ENCODE measurements at places on chromosomes 12 and 14. TPM values are rescaled to one million over a fixed set of nuclear protein-coding genes. Genes with fewer than 3 reads are reported as not detected.
A peak's percentile ranks its signal among the peaks of the same experiment; 100 is the strongest.

LYZ gene
- not detected for total RNA-seq

DNA sequence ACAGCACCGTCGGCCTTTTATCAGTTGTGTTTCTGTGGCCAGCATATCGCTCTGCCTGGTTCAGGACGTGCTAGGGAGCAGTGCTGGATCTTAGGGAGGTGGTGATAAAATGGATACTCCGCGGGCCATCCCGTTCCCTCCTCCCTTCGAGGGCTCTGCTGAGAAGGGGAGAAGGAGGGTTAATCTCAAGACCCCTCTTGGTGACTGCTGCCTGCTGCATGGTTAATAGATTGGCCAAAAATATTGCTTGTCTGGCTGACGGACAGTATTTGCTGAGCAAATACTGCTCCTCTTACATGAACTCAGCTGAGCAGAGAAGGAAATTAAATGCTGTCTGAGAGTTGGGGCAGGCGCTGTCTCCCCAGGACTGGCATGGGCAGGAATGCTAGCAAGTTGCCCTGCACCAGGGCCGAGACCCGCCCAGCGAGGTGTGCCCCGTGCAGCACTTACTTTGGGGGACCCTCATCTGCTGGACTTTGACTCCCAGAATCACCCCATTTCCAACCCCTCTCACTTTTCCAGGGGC is 1.2 kb downstream of the FBRSL1 start:
- peaks cover 1% of the 10 kb centered on the region for H3K27me3 ChIP-seq
- H3K4me1 ChIP-seq, result peaks cover 45% of the 10 kb centered on the region
- H3K27ac ChIP-seq, result peak overlapping the region; percentile 58

- no peaks in the 10 kb centered on the region for H3K27me3 ChIP-seq
- no peak for DNase-seq
- no peak overlapping the region for H3K4me3 ChIP-seq
These were observed 14.3 kb downstream of the MAP3K12 start for GRCh38 chr12:53484686-53485575.

CLMN gene
- total RNA-seq, result 0.80 TPM

FSCB gene
- not detected for total RNA-seq

- H3K4me1 ChIP-seq, result no peaks in the 10 kb centered on the region
- H3K4me3 ChIP-seq, result no peak overlapping the region
- H3K27me3 ChIP-seq, result peaks cover 2% of the 10 kb centered on the region
- DNase-seq, result no peak
These were observed 297.3 kb upstream of the FAR2 start for GRCh38 chr12:28851781-28852180.

- H3K4me1 ChIP-seq, result no peaks in the 10 kb centered on the region
- DNase-seq, result no peak
- no peaks in the 10 kb centered on the region for H3K27me3 ChIP-seq
- no peak overlapping the region for H3K27ac ChIP-seq
These were observed 268.3 kb downstream of the TMTC2 start for GRCh38 chr12:82955043-82955442.

DNA sequence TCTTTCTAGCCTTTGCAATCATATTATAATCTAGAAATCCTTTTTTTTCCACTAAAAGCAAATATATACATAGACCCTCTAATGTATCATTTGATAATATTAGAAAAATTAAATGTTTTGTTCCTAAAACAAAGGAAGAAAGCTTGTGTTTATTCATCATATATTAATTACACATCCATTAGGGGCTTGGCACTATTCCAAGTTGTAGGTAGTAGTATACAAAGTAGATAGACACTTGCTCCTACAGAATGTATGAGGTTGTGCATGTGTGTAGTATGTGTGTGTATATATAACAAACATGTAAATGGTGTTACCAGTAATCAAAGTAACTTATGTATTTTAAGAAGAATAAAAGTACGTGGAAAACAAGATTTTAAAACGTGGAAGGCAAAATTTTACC is 15.0 kb upstream of the KCNMB4 start:
- H3K27me3 ChIP-seq, result no peaks in the 10 kb centered on the region
- no peak overlapping the region for H3K4me3 ChIP-seq
- peaks cover 19% of the 10 kb centered on the region for H3K36me3 ChIP-seq
- H3K27ac ChIP-seq, result no peak overlapping the region

SERPINA12 gene
- not detected for total RNA-seq

GRCh38 chr14:50659327-50659974 is 8.7 kb downstream of the SAV1 start:
- H3K27me3 ChIP-seq, result no peaks in the 10 kb centered on the region
- DNase-seq, result no peak
- H3K27ac ChIP-seq, result no peak overlapping the region
- peaks cover 7% of the 10 kb centered on the region for H3K36me3 ChIP-seq
- no peaks in the 10 kb centered on the region for H3K4me1 ChIP-seq

SLC5A8 gene
- total RNA-seq, result not detected

- DNase-seq, result no peak
- H3K4me3 ChIP-seq, result no peak overlapping the region
- H3K36me3 ChIP-seq, result no peaks in the 10 kb centered on the region
- no peak overlapping the region for H3K27ac ChIP-seq
These were observed 185.8 kb downstream of the EGLN3 start for GRCh38 chr14:33764876-33765650.

- no peak overlapping the region for H3K4me3 ChIP-seq
- H3K27me3 ChIP-seq, result no peaks in the 10 kb centered on the region
- no peak for DNase-seq
- H3K27ac ChIP-seq, result no peak overlapping the region
- no peaks in the 10 kb centered on the region for H3K4me1 ChIP-seq
- no peaks in the 10 kb centered on the region for H3K36me3 ChIP-seq
These were observed 147.0 kb upstream of the SYT10 start for GRCh38 chr12:33586576-33586975.

DNA sequence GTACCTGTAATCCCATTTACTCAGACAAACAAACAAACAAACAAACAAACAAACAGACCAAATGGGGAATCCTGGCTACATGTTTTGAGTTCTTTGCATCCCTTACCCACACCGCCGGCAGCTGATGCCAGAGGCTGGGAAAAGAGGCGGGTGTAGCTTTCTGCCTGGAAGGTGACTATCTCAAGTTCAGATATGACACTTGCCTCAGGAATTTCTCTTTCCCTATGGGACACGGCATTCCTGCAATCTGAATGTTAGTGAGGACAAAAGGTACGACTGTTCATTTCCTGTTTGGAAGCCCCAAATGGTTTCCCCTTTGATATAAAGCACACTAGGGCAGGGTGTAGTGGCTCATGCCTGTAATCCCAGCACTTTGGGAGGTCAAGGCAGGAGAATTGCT is 2.9 kb downstream of the MYL2 start:
- H3K4me1 ChIP-seq, result no peaks in the 10 kb centered on the region
- H3K27me3 ChIP-seq, result peaks cover 7% of the 10 kb centered on the region
- DNase-seq, result no peak
- no peak overlapping the region for H3K27ac ChIP-seq

- H3K27me3 ChIP-seq, result peaks cover 2% of the 10 kb centered on the region
- DNase-seq, result no peak
- no peaks in the 10 kb centered on the region for H3K4me1 ChIP-seq
- H3K27ac ChIP-seq, result no peak overlapping the region
- no peak overlapping the region for H3K4me3 ChIP-seq
- H3K36me3 ChIP-seq, result no peaks in the 10 kb centered on the region
These were observed 83.0 kb downstream of the LRRC9 start for GRCh38 chr14:60002819-60003492.

DNA sequence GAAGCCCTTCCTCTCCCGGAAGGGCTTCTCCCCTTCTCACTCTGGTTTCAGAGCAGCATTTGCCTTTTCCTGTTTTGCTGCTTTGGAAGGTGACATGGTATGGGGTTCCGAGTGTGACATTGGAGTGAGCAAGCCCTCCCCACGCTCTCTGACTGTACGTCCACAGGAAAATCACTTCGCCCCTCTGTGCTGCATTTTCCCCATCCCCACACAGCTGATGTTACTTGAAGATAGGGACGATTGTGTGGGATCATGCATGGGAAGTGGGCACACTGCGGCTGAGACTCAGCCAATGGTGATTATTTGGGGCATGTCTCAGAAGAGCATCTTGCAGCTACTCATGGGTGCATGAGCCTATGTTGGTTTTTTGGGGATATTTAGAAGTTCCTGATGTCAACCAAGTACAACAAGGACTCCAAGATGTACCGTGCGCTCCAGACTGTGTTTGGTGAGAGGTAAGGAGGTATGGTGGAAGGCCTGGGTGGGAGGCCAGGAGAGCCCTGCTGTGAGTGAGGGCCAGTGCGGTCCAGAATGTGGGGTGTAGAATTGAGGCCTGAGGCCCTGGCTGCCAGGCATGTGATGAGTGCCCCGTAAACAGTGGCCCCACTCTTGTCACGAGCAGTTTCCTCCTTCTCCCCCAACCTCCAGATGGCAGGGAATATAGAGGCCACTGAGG is 15.1 kb downstream of the CYP46A1 start:
- no peaks in the 10 kb centered on the region for H3K4me1 ChIP-seq
- no peak overlapping the region for H3K27ac ChIP-seq
- DNase-seq, result no peak
- no peaks in the 10 kb centered on the region for H3K36me3 ChIP-seq

RAD51AP1 gene
- total RNA-seq, result 34.1 TPM

DNA sequence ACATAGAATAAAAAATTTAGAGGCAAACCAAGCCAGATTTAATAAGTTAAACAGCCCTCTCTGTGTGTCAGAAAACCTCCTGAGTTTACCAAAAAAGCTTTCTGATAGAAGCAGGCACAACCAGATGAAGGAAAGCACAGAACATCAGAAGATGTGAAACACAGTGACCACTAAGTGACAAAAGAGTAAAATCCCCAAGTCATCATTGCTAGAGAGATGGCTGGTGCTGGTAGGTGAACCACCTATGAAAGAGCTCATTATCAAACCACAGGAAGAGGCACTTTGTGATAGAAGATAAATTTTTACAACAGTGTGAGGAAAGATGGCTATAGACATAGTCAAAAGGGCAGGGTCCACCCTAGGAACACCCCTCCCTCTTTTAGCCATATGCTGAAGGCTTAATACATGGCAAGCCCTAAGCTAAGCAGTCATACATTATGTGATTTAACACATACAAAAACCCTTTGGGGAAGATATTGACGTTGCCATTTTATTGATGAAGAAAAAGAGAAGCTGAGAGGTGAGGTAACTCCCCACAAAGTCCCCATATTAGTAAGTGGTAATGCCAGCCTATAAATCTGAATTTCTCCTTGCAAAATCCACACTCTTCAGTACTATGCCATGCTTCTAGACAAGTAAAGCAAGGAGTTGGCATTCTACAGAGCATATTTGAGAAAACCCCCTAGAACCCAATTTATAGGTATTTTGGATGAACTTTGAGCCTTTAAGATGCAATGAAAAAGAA is 449.9 kb downstream of the LRIG3 start:
- no peak for DNase-seq
- no peak overlapping the region for H3K27ac ChIP-seq
- no peaks in the 10 kb centered on the region for H3K36me3 ChIP-seq
- H3K27me3 ChIP-seq, result peaks cover 2% of the 10 kb centered on the region

- H3K4me1 ChIP-seq, result peaks cover 51% of the 10 kb centered on the region
- peaks cover 19% of the 10 kb centered on the region for H3K36me3 ChIP-seq
- no peak overlapping the region for H3K27ac ChIP-seq
These were observed 49.3 kb downstream of the FOXN3 start for GRCh38 chr14:89367779-89368120.

DNA sequence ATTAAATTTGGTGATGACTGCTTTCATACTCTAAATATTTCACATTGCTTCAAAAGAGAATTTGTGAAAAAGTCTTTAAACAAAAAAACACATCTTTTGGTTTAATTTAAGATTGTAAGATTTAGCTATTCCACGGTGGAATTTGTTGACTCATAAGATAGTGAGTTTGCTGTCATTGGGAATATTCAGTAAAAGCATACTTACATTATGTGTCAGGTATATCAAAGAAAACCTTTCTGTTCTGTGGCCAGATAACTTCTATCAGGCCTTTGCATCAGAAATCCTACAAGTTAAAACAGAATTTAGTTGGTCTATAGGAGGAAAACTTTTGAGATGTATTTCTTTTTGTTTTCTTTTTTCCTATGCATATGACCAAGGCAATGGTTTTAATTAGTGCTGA is 148.8 kb upstream of the E2F7 start:
- H3K27me3 ChIP-seq, result no peaks in the 10 kb centered on the region
- no peak overlapping the region for H3K4me3 ChIP-seq
- no peaks in the 10 kb centered on the region for H3K4me1 ChIP-seq
- DNase-seq, result no peak
- H3K36me3 ChIP-seq, result no peaks in the 10 kb centered on the region

- peaks cover 6% of the 10 kb centered on the region for H3K36me3 ChIP-seq
- no peak overlapping the region for H3K4me3 ChIP-seq
- peaks cover 20% of the 10 kb centered on the region for H3K4me1 ChIP-seq
- peaks cover 3% of the 10 kb centered on the region for H3K27me3 ChIP-seq
- H3K27ac ChIP-seq, result peak overlapping the region; percentile 29
These were observed 10.8 kb downstream of the PITPNM2 start for GRCh38 chr12:123139926-123140675.

DNA sequence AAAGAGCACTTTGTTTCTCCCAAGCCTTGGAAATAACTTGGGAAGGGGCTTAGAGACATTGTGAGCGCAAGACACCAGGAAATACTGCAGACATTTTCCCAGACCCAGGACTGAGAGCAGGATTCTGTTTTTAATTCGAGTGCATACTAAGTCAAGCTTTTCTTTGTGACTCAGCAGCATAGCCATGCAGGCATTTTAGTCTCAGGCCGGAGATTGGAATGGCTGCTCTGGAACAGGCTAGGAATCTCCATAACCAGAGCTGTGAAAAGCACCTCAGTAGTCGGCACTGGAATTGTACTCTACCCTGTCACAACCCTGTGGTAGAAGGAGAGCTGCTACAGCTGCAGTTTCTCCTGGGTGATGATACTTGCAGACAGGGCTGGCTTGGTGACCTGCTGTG is 28.9 kb upstream of the GARIN6 start:
- no peaks in the 10 kb centered on the region for H3K36me3 ChIP-seq
- no peak for DNase-seq
- no peaks in the 10 kb centered on the region for H3K4me1 ChIP-seq
- H3K27me3 ChIP-seq, result no peaks in the 10 kb centered on the region
- H3K4me3 ChIP-seq, result no peak overlapping the region

DPY19L2 gene
- total RNA-seq, result 0.22 TPM

DNA sequence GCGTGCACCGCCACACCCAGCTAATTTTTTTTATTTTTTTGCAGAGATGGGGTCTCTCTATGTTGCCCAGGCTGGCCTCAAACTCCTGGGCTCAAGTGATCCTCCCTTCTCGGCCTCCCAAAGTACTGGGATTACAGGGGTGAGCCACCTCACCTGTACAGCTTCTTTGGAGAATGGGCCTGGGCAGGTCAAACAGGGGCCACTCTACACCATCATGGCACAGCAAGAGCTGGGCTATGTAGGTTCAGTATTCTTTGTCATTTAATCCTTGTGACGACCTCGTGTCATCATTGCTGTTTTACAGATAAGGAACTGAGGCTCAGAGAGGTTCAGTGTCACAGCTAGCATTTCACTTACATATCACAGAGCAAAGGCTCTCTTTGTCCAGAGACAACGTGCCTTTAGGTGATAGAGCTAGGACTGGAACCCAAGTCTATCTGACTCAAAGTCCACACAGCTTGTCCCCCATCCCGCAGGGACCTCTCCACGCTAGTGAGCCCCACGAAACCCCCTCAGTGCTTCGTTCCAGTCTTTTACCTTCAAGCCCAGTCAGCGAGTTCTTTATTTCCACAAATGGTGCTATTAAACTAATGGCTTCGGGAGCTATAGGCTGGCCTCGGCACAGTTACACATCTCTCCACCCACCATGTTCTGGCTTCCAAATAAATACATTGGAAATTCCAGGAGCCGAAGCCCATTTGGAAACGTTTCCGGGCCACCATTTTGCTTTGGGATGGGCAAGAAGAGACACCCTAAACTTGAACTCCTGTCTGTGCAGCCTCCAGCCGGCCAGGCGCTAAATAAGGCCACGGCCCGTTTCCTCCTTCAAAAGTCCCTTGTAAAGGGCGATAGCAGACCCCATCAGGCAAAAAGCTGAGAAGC is 660 bp upstream of the MAP1LC3B2 start:
- peaks cover 4% of the 10 kb centered on the region for H3K36me3 ChIP-seq
- no peak for DNase-seq
- peak overlapping the region; percentile 94 for H3K27ac ChIP-seq
- peaks cover 38% of the 10 kb centered on the region for H3K4me1 ChIP-seq
- peaks cover 8% of the 10 kb centered on the region for H3K27me3 ChIP-seq
